ENCODE measurements at places on chromosomes 13 and 19. TPM values are rescaled to one million over a fixed set of nuclear protein-coding genes. Genes with fewer than 3 reads are reported as not detected.

NR1H2 gene
- 125 TPM for total RNA-seq

DNA sequence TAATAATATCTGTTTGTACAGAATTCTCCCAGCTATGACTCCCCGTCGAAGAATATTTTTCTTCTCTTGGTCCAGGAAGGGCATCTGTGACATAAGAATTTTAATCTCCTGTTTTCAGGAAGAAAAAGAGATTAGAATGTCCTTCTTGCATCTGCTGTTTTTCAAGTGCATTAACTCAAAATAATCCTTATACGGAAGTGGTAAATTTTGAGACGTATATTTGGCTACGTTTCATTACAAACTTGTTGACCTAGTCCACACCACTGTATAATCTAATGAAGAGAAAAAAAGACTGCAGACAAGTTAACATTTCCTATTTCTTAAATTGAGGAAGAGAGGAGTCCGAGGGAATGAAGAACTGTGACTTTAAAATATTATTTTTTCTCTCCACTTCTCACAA is 959.9 kb downstream of the DIAPH3 start:
- H3K4me1 ChIP-seq = no peaks in the 10 kb centered on the region
- no peak overlapping the region for H3K4me3 ChIP-seq
- H3K27ac ChIP-seq = no peak overlapping the region

- no peak overlapping the region for H3K27ac ChIP-seq
- no peaks in the 10 kb centered on the region for H3K27me3 ChIP-seq
- no peak overlapping the region for H3K4me3 ChIP-seq
These were observed 12.2 kb upstream of the HTR2A start for GRCh38 chr13:46909042-46909441.

DNA sequence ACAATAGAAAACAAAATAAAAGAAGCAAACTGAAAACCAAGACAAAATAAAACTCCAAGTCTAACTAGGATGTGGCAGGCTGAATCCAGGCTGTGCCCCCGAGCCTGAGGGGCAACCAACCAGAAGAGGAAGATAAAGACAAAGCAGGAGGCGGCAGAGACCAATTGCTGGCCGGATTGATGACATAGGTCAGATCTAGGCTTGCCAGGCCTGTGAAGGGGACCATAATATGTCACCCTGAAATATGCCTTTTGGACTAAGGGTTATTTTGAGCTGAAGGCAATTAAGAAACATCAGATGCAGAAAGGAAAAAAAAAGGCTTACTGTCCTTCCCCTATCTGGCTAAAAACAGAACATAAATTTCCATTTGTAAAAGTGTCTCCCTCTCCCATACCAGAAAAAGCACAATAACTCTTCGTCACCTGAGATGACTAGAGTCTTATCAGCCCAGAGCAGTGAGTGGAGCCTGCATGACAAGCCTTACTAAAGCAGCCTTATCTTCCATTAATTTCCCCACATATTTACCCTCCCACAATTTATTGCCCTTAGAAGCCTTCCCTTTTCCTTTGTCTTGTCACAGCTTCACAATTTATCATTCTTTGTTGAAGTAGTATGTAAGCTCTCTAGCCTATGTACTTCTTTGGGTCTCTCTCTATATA is 22.8 kb downstream of the ATP8A2 start:
- H3K4me3 ChIP-seq = no peak overlapping the region
- H3K27ac ChIP-seq = no peak overlapping the region
- H3K4me1 ChIP-seq = no peaks in the 10 kb centered on the region
- H3K27me3 ChIP-seq = no peaks in the 10 kb centered on the region
- no peaks in the 10 kb centered on the region for H3K36me3 ChIP-seq

PEAK3 gene
- total RNA-seq = 0.42 TPM

DNA sequence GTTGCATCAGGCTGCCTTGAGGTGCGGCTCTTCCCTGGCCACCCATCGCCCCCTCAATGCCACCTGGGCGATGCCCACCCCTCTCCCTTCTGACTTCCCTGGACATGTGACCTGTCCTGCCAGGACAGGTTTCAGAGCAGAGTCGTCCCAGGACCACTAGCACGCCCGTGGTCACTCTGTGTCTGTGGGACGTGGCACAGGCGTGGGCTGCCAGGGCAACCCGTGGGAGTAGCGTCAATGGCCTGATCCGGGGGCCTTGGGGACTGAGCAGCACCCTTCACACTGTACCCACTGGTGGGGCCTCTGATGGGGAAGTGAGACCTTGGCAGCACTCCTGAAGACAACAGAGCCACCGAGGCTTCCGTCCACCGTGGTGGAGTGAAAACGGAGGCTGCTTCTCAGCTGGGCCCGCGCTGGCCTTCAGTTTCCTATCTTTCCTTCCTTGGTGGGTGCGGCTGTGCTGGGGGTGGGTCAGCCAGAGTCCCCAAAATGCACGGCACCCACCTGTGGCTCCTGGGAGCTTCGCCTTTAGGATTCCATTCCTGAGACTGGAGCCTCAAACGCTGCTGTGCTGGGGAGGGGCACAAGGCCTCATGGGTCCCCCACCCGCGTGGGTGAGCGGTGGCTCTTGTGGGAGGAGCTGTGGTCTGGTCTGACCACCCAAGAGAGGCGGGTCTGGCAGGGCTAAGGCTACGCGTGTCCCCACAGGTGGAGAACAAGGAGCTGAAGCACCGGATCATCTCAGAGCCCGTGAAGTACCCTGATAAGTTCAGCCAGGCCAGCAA is 26.7 kb upstream of the TMEM255B start:
- H3K4me1 ChIP-seq = no peaks in the 10 kb centered on the region
- no peak overlapping the region for H3K27ac ChIP-seq
- no peaks in the 10 kb centered on the region for H3K36me3 ChIP-seq
- peaks cover 43% of the 10 kb centered on the region for H3K27me3 ChIP-seq

DNA sequence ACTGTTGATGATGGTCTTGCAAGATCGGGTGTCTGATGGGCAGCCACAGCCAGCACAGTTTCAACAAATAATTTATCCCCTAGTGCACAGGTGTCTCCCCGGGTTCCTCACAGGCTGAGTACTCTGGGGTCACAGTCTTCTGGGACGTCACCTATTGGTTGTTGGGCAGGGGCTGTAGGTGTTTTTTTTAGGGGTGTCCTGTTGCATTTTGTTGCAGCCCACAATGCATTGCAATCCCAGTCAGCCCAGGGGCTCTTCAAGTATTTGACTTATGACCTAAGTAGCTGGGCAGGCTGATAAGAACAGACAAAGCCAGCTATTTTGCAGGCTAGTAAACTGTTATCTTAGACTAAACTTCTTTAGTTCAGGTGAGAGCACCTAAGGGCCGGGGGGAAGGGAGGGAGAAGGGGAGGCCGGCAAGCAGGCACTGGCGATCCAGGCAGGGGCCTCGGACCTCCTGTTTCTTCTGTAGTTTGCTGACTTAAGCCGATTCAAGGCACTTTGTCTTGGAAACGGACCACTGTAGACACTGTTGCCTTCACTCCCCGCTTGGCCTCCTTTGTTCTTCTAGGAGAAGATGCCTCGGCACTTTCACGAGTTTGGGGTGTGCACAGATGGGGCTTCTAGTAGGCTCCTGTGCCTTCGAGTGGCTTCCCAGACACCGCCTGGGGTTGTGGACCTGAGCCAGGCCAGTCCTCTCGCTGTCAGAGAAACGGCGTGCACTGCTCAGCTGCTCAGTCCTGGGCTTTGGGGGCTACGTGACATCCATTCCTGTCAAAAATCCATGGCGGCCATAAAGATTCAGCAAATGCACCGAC is 33.9 kb upstream of the GRTP1 start:
- DNase-seq = no peak
- no peaks in the 10 kb centered on the region for H3K27me3 ChIP-seq
- H3K36me3 ChIP-seq = no peaks in the 10 kb centered on the region
- H3K27ac ChIP-seq = no peak overlapping the region
- H3K4me1 ChIP-seq = no peaks in the 10 kb centered on the region
- no peak overlapping the region for H3K4me3 ChIP-seq

ZNF468 gene
- 19.2 TPM for total RNA-seq

GRCh38 chr19:34298891-34299520 is 44.7 kb downstream of the GARRE1 start:
- no peaks in the 10 kb centered on the region for H3K27me3 ChIP-seq
- H3K4me1 ChIP-seq = no peaks in the 10 kb centered on the region
- H3K27ac ChIP-seq = no peak overlapping the region
- no peaks in the 10 kb centered on the region for H3K36me3 ChIP-seq
